Midbrain (tissue), 1 donor: ENCODE measurements at places on chromosomes 12 and 14.

DNA sequence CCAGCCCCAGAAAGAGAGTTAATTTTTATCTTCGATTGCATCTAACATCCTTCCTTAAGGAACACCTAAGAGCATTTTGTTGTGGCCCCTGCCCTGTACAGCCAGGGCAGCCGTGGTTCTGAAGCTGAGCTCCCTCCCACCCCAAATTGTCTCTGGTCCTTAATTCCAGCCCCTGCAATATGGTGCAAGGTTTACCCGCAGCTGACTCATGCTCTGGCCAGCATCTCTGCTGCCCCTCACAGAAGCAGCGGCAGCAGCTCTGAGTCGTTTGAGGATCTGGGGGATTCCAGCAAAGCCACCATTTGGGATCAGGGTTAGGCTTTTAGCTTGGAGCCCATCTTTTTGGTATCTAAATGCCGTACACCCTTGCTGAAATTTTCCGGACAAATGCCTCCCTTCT, 3.3 kb downstream of the DLK1 start:
- DNase-seq = no peak

- DNase-seq = no peak
These were observed 707 bp downstream of the DHRS1 start for GRCh38 chr14:24298892-24299254.

GRCh38 chr12:85301051-85301450, 21.0 kb downstream of the ALX1 start:
- DNase-seq = no peak

- DNase-seq = no peak
These were observed 41.1 kb downstream of the CEP83 start for GRCh38 chr12:94418517-94418916.

GRCh38 chr12:57851552-57851951, 5.0 kb upstream of the CTDSP2 start:
- DNase-seq = no peak

DNA sequence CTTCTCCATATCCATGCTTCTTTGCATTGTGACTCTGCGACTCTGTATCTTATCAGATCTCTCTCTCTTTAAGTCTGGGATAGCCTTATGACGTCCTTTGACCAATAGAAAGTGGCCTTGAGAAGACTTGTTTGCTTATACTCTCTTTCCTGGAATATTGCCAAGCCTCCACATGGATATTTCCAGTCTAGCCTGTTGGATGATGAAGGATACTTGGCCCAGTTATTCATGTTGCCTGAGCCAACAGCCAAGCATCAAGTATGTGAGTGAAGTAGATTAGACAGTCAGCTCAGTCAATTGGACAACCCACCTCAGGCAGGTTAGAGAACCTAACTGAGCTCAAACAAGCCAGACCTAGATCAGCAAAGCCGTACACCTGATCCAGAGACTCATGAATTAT, 864.2 kb upstream of the MGAT4C start:
- DNase-seq = no peak

DNA sequence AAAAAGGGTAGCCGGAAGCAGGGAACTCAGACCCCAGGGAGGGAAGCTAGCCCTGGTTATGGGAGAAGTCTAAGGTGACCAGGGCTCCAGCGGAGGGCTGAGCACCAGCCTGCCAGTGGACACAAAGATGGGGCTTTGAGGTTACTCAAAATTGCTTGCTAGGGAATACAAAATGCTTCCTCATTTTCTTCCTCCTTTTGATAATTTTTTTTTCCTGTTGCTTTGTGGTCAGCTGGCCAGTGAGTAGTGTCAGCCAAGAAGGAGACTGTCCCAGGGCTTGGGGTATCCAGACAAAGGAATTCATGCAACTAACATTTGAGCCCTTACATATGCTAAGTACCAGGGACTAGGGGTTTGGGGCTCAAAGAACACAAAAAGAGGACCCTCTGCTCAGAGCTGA, 206.2 kb downstream of the PPM1H start:
- DNase-seq = no peak

GRCh38 chr12:47356129-47356700, 276.5 kb upstream of the AMIGO2 start:
- no peak for DNase-seq

DNA sequence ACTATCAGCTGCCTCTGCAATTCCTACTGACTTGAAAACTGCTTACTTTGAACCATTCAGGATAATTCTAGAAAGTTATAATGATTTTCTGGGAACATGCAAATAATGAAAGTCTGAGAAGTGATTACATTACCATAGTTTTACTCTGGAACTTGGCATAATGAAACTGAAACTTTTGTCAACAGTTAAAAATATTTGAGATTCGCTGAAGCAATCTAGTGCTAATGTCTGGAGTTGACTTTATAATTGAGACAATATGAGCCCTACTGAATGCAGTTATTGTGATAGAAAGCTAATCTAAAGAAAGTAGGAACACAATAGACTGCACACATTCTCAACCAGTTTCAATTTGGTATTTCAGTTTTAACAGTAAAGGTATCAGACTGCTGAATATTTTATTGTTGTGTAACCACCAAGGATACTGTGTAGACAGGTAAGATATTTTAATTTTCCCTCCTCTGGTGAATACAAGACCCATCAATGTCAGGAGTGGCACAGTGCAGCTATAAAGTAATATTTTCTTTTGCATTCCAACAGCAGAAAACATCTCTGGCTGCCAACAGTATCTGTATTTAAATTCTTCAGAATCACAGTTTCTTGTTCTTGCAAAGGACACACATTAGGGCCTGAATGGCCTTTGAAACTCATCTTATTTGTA, 483.5 kb downstream of the ATP23 start:
- DNase-seq = no peak
